LoVo (cell line): ENCODE measurements at places on chromosomes 3 and 15.

DNA sequence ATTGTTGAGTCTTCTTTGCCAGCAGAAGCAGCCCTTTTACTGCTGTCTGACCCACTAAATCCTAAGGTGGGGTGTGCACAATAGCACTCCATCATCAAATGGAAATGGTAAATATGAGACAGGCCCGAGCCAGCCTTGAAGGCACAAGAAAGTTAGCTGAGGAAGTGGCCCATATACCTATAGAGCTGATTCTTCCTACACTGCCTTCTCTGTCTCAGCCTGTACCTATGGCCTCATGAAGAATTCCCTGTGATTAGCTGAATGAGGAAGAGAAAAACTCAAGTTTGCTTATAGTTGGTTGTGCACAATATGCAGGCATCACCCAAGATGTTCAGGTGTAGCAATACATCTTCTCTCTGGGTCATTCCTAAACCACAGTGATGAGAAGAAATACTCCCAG, 31.7 kb upstream of the XCR1 start:
- no peak for DNase-seq

DNA sequence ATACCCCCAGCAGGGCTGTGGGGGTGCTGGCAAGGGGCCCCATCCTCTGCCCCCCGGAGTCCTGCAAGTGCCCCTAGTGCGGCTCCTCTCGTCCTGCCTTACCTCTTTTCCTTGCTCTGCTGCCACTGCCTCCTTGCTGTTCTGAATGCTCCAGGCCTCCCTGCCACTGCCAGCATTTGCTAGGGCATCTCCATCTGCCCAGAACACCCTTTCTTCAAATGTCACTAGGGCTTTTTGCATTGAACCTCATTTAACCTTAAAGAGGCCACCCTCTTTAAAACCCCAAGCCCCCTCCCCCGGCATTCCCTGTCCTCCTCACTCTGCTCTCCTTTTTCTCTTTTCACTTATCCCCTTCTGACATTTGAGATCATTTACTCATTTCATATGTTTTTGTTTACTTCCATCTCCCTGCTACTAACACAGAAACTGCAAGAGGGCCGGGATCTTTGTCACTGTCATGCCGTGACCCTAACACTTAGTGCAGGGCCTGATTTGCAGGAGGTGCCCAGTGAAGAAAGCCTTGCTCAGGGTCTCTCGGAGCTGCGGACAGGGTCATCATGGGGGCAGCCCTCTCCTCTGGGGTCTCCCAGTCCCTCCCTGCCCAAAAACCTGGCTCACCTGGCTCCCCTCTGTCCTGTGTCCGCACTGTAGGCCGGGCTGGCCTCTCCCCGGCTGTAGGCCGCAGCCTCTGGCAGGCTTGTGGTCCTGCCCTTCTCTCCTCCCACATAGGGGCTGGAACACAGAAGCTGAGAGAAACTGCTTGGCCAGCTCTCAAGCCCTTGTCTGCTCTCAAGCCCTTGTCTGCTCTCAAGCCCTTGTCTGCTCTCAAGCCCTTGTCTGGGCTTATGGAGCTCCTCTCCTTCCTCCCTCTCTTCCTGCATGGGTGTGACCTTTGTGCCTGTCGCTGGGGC, at the start of gene ACOX2:
Gene ACOX2, minus strand, starts transcription at position 690 of the 911 bp plus-strand sequence. CDS start 2,084 bp downstream, outside the sequence.
- DNase-seq, result no peak

DNA sequence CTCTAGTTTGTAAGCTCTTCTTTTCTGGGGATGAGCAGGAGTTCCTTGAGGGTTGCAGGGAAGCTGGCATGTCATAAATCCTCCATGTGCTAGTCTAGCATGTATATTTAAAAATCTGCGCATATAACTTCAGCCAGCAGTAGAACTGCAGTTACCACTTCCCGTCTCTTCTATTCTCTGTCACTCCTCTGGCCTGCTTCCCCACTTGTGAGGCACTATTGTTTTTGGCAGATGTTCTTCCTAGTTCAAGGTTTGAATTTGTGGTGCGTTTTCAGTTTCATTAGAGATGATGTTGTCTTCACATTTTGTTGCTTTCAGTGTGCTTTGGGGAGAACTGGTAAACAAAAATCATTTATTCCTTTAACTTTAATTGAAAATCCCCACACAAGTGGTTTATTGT, 169.1 kb upstream of the ZPLD1 start:
- no peak for DNase-seq

DNA sequence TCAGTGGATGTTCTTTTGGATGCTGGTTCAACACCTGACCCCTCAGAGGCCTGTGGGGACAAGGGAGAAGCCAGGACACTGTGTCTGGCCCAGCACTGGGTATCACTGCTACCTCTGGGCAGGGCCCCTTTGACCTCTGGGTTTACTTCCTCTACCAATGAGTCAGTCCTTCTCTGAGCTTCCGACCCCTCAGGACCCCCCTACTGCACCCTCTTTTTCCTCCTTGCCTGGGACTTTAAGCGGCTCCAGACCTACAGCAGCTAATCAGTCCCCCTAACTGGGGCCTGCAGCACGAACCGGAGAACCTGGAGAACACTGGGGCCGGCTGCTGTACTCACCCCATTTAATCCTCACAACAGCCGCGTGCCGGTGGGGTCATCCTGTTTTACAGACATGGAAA, 3.8 kb downstream of the CHST14 start:
- DNase-seq, result no peak

DNA sequence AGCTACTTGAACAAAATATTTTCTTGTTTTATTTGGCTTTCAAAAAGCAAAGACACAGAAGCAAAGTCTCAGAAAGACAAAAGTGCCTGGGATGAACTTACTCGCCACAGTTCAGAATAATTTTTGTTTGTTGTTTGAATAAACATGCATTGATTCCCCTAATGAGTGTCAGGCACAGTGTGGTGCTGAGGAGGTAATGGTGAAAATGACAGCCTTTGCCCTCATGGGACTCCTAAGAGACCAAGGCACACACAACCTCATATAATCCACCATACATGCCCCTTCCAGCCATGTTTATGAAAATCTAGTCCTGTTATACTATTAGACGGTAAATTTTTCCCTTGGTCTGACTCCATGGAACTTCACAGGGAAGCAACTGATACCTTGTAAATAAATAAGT, 2.5 kb downstream of the GOLIM4 start:
- no peak for DNase-seq

GRCh38 chr3:172201870-172202236, 162.5 kb downstream of the FNDC3B start:
- no peak for DNase-seq

GRCh38 chr3:180590396-180590795, 11.6 kb upstream of the TTC14 start:
- no peak for DNase-seq

DNA sequence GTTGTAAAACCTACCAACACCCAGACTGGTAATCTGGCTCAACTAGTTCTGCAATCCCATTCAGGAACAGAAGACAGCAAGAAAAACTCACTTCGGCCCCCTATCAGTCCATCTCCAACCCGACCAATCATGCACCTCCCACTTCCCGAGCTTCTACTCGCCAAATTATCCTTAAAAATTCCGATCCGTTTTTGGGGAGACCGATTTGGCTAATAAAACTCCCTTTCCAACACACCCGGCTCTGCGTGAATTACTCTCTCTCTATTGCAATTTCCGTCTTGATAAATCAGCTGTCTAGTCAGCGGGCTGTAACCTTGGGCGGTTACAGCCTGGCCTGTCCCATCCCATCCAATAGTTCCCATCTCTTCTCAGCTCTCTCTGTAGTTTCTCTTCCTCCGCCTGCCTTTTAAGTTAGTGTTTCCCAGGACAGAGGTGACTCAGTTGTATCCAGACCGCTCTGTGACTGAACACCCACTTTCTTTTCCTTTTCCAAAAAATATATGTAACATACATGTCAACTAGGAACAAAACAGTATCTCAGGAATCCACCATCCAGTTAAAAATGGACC, 780 bp upstream of the ACAD9 start:
- peak; percentile 44 for DNase-seq

DNA sequence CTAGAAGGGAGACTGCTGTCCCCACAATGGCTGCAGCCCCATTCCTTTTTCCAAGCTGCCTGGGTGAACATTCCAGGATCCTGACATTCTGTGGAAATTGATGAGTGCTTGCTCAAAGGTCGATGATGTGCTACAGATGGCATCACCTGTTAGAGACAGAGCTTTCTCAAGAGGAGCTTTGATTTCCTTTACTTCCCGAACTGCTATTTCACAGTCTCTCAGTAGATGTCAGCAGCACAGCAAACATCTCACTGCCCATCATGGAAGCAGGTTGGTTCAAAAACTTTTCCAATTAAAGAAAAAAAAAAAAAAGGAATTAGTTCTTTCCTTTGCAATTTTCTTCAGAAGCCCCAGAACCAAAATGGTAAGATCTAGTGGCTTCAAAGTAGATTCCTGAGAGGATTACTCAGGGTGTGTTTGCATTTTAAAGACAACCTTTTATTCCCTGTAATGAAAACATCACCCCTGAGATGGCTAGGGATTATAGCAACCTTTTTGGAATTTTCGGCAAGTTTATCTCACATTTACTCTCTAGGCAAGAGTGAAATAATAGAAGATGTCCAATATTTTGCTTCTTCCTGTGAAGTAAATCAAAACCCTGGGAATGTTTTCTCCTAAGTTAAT, 44.8 kb downstream of the POLR2M start:
- DNase-seq, result peak; percentile 29

DNA sequence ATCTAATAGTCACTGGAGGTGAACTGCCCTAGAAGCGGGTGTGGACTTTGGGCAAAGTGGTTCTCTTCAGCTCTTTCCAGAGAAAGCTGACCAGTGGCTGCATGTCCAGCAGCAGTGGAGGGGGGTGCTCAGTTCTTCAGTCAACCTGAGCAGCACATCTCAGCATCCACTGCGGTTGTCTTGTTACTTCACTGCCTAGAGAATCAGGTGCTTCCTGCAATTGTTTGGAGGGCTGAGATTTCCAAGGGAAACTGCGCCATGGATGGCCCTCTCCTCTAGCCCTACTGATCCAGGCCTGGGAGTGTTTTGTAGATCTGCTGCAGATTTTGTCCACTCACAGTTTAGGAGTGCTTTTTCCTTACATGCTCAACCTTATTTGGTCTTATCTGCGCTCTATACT, 65.6 kb upstream of the CFAP161 start:
- DNase-seq, result no peak

DNA sequence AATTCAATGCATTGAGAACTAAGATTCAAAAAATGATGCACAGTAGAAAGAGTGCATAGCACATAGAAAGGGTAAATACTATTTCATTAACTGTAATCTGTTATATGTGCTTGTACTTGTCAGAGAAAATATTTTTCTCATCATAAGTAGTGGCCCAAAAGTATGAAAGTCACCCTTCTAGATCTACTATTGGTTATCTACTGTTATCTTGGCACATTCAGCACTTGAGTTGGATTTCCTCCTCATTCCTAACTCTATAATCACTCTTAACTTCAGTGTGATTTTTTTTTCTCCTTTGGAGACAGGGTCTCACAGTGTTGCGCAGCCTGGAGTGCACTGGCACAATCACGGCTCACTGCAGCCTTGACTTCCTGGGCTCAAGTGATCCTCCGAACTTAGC, 194.4 kb downstream of the PCCB start:
- DNase-seq, result no peak

GRCh38 chr15:37101980-37102304, 1.6 kb upstream of the MEIS2 start:
- DNase-seq, result no peak

DNA sequence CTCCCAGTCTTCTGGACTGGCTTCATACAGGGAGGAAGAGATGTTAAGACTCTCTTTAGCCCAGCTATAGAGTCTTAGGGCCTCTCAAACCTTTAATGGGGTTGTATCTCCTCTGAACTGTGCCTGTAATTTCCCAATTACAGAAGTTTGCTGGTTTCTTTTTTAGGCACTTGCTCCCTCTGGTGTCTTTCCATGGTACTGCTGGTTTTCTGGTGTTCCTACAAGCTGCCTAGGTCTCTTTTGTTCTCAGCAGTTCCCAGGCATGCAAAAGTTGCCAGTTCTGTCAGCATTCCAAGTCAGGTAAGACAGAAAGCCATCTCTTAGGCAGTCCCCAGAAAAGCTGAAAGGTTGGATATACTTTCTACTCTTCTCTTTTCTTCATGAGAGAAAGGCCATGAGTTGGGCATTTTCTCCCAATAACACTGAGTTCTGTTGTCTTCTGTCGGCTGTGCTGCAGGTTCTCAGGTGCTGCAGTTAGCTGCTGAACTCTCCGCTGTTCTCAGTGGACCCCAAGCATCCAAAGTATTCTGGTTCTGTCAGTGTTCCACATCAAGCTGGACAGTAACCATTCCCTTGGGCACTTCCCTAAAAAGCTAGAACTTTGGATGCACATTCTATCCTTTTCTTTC, 54.4 kb upstream of the EHHADH start:
- DNase-seq, result peak; percentile 53

GRCh38 chr3:154015307-154015706, 105.9 kb upstream of the ARHGEF26 start:
- DNase-seq, result no peak

- no peak for DNase-seq
These were observed 20.3 kb upstream of the TNIK start for GRCh38 chr3:171480526-171480925.

GRCh38 chr3:23325466-23326065, 122.4 kb downstream of the UBE2E2 start:
- DNase-seq, result no peak

DNA sequence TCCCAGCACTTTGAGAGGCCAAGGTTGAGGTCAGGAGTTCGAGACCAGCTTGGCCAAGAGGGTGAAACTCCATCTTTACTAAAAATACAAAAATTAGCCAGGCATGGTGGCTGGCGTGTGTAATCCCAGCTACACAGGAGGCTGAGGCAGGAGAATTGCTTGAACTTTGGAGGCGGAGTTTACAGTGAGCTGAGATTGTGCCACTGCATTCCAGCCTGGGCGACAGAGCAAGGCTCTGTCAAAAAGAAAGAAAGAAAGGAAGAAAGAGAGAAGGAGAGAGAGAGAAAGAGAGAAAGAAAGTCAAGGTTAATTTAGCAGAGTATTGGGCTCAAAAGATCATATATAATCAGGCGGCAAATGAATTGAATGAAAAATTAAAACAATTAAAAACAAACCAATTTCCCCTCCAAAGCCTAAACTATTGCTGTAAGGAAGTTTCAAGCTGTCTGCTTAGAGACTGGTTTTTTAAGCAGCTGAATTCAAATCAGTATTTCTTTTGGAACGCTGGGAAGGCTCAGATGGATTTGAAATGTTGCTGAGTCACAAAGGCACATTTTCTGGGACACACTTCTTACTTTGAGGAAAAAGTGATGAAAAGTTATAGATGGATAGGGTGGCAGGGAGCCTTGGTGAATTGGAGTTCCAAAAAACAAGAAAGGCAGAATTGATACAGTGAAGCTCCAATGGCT, 81.3 kb upstream of the BHLHE40 start:
- no peak for DNase-seq

GRCh38 chr3:102207151-102207571, 227.7 kb upstream of the ZPLD1 start:
- no peak for DNase-seq

GRCh38 chr3:48596676-48597407, 1.7 kb upstream of the COL7A1 start:
- no peak for DNase-seq
